ENCODE measurements at places on chromosomes 1 and 21.

DNA sequence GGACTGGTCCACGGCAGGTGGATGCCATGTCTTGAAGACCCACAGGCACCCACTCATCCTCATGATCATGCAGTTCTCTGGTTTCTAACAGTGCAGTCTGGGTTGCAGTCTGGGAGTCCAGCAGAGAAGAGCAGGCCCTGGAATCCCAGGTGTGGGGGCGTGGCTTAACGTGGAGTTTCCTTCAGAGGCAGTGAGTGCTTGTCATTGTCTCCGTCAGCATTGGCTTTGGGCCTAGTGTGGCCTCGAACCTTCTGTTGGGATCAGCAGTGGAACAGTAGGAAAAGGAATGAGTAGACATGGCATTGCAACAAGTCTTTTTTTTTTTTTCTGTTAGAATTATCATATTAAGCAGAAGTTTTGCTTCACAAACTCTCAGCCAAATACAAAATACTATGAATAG, 12.8 kb downstream of the LGALS8 start:
- no peak for DNase-seq

DNA sequence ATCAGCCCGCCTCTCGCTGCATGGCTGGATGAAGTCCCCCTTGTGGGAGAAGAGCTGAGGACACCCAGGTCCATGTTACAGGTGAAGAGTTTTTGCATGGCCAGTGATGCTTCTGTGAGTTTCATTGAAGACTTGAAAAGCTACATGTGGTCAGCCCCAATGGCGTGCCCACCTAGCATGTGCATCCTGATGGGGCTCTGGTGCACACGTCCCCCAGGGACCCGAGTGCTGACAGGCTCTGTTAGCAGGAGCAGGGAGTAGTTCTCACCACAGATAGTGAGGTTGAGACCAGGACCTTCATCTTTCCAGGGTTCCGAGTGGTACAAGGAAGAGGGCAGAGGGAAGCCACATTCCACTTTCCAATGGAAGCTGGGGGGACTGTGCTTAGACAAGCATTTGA, 184.8 kb upstream of the C1orf174 start:
- DNase-seq = no peak

DNA sequence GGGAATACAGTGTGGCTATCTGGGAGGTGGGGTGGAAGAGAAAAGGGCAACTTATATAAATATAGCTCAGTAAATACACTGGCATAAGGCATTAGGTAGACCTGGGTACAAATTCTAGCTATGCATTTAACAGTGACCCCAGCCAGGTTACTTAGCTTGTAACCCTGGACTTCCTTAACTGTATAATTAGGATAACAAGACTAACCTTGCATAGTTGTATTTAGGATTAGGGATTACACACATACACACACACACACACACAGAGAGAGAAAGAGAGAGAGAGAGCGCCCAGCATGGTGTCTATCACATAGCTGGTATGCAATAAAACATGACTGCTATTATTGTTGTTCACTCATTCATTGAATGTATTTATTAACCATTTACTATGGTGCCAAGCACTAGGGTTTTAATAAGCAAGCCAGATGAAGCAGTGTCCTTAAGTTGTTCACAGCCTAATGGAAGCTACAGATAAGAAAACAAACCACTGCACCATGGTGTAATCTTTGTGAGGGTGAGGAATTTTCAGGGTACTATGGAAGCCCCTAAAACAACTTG, 251.4 kb downstream of the ZNF648 start:
- no peak for DNase-seq

GRCh38 chr21:26777166-26777565, 68.0 kb downstream of the ADAMTS1 start:
- DNase-seq = no peak

GRCh38 chr1:70264839-70265238, 43.7 kb downstream of the SRSF11 start:
- no peak for DNase-seq

- DNase-seq = peak; percentile 39
Observed at GRCh38 chr1:19430121-19431068, 54.9 kb downstream of the CAPZB start.

DNA sequence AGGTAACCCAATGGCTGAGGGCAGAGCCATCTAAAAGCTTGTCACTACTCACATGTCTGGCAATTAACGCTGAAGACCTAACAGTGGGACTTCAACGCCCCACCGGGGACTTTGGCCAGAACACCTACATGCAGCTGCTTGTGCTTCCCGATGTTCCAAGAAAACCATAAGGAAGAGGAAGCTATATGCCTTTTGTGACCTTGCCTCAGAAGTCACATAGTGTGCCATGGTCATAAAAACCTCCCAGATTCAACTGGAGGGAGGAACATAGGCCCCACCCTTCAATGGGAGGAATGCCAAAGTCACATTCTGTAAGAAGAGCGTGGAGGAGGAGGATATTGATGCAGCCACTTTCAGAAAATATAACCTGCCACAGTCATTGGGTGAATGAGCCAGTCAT, 147.8 kb upstream of the MAGI3 start:
- no peak for DNase-seq

GRCh38 chr1:164759144-164759920, 200.3 kb downstream of the PBX1 start:
- no peak for DNase-seq

DNA sequence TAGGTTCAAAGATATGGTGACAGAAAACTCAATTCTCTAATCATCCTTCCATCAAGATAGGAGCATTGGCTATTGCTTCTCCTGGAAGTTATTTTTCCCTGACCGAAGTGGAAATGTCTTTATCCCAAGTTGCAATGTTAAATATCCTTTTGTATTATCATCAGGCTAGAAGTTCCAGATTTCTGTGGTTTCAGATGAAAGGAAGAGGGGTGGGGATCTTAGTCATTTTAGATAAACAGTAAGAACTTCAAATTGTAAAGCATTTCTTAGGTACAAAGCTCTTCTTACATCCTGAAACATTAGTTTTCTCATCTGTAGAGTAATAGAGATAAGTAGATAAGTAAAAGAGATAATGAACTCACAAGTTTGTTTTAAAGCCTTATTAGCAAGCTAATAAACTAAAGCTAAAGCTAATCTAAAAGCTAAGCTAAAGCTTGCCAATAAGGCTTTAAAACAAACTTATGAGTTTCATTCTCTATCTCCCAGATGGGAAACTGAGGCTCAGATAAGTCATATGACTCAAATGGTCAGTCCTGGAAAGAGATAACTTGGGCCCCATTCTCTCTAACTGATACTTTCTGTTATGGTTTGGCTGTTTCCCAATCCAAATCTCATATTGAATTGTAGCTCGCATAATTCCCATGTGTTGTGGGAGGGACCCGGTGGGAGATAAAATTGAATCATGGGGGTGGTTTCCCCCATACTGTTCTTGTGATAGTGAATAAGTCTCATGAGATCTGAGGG, 99.2 kb upstream of the KCNK2 start:
- no peak for DNase-seq

GRCh38 chr1:31978843-31979400, 34.7 kb upstream of the KHDRBS1 start:
- DNase-seq = no peak

Data from NAMALWA (cell line).